ENCODE measurements at places on chromosomes 7 and 10. TPM values are rescaled to one million over a fixed set of nuclear protein-coding genes. Genes with fewer than 3 reads are reported as not detected.

STMP1 gene
- total RNA-seq, result 29.7 TPM

CFAP69 gene
- 2.0 TPM for total RNA-seq

MET gene
- total RNA-seq, result 8.2 TPM

GPER1 gene
- total RNA-seq, result 13.7 TPM

SMKR1 gene
- not detected for total RNA-seq

TWIST1 gene
- total RNA-seq, result 5.7 TPM

ADAM8 gene
- total RNA-seq, result 1.7 TPM

BCCIP gene
- total RNA-seq, result 68.1 TPM
